ENCODE measurements at places on chromosomes 3 and 15. TPM values are rescaled to one million over a fixed set of nuclear protein-coding genes. Genes with fewer than 3 reads are reported as not detected.

MUC4 gene
- 0.89 TPM for polyA plus RNA-seq

ASB14 gene
- not detected for polyA plus RNA-seq

CAPN3 gene
- polyA plus RNA-seq, result 2.1 TPM

RPL29 gene
- polyA plus RNA-seq, result 2,660 TPM

CD80 gene
- 0.03 TPM for polyA plus RNA-seq

- no peak for DNase-seq
Measured at GRCh38 chr3:122284486-122284885, 40.6 kb upstream of the CSTA start.

GRCh38 chr3:174202561-174202960 lies 656.6 kb upstream of the NAALADL2 start:
- no peak for DNase-seq

GRCh38 chr3:23341147-23341838 lies 138.2 kb downstream of the UBE2E2 start:
- no peak for DNase-seq

GRCh38 chr3:172101107-172101506 lies 61.7 kb downstream of the FNDC3B start:
- no peak for DNase-seq

- no peak for DNase-seq
Measured at GRCh38 chr3:194575484-194576210, 57.6 kb downstream of the TMEM44 start.

DNA sequence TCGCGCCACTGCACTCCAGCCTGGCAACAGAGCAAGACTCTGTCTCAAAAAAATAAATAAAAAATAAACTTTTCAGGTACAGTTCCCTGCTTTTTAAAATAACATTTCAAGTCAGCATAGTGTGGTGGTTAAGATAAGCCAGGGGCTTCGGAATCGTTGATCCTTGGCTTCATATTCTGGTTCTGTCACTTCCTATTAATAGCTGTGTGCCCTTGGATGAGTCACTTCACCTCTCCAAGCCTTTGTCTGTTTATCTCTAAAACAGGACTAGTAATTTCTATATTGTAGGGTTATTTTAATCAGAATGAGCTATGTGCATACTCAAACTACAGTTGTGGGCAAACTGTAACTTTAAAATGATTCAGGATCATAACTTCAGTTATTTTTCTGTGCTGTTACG lies 53.8 kb upstream of the SENP5 start:
- DNase-seq, result no peak

- no peak for DNase-seq
Measured at GRCh38 chr3:55718521-55718921, 231.4 kb upstream of the WNT5A start.

DNA sequence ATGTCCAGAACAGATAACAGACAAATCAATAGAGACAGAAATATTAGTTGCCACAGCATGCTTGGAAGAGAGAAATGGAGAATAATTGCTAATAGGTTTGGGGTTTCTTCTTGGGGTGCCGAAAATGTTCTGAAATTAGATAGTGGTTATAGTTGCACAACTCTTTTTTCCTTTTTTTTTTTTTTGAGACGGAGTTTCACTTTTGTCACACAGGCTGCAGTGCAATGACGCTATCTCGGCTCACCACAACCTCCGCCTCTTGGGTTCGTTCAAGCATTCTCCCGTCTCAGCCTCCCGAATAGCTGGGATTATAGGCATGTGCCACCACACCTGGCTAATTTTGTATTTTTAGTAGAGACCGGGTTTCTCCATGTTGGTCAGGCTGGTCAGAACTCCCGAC lies 163.3 kb downstream of the PLCH1 start:
- DNase-seq, result no peak

DNA sequence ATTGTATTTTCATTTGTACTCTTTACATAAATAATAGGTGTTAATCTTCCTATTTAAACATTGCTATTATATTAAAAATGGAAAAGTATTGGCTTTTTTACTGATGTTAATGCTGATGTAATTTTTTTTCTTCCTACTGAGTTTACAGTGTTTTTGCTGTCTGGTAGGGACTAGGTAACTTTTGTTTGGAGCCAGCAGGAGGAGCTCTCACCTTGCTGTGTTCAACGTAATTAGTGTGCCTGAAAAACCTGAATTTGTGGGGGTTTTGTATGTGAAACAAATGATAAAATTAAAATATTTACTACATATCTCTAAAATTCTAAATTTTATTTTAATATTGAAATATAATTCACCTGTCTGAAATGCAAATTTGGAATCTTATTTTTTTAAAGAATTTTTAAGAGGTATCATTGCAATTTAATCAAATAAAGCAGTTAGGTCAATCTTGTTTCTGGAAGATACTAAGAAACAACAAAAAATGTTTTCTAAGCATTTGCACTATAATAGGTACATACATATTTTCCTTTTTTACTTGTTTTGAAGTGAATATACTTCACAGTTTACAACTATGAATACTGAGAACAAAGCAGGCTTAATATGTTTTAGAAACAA lies 48.8 kb downstream of the EPHA6 start:
- DNase-seq, result peak; percentile 51

GRCh38 chr15:83747718-83748110 lies 93.8 kb downstream of the ADAMTSL3 start:
- DNase-seq, result no peak

GRCh38 chr3:45124956-45125355 lies 21.2 kb downstream of the CDCP1 start:
- DNase-seq, result no peak

GRCh38 chr15:92343924-92344643 lies 49.6 kb upstream of the ST8SIA2 start:
- DNase-seq, result peak; percentile 49

- DNase-seq, result no peak
Measured at GRCh38 chr15:47374222-47374621, 343.1 kb upstream of the SEMA6D start.

GRCh38 chr3:153820035-153820434 lies 301.2 kb upstream of the ARHGEF26 start:
- no peak for DNase-seq

- DNase-seq, result no peak
Measured at GRCh38 chr15:66023311-66023972, 154.2 kb downstream of the RAB11A start.

GRCh38 chr15:67156426-67156825 lies 91.0 kb downstream of the SMAD3 start:
- DNase-seq, result no peak

DNA sequence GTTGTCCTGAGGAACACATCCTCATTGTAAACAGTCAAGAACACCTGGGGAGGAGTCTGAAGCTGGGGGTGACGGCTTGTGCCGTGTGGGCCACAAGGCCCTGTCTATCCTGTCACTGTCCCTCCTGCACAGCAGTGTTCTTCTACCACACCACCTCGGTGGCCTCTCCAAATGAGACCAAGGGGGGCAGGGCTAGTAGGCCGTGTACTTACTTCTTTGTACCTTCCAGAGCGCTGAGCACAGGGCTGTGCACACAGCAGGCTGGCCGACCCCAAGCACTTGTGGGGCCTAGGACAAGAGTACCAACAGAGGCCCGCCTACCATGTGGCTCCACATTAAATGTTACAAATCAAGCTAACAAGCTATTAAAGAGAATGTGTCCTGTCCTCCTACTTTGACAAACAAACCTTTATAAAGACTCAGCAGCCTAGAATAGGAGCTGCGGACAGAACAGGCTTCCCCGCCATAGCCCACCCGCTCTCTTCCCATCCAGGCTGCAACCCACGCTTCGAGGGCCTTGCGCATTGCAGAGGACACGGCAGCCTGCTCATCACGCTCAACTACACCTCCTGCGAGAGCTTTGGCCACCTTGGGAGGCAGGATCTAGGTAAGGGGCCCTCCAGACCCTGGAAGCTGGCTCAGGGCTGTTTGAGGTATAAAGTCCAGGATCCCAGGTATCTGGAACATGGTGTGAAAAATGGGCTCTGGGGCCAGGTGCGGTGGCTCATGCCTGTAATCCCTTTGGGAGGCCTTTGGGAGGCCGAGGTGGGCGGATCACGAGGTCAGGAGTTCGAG lies 30.5 kb downstream of the MELTF start:
- no peak for DNase-seq
